Right kidney (tissue), 9 donors: ENCODE measurements at places on chromosomes 4 and X.

- DNase-seq = no peak
These were observed 88.5 kb upstream of the ADRA2C start for GRCh38 chr4:3677748-3678070.

GRCh38 chrX:39443240-39443639 lies 642.0 kb downstream of the MID1IP1 start:
- no peak for DNase-seq

DNA sequence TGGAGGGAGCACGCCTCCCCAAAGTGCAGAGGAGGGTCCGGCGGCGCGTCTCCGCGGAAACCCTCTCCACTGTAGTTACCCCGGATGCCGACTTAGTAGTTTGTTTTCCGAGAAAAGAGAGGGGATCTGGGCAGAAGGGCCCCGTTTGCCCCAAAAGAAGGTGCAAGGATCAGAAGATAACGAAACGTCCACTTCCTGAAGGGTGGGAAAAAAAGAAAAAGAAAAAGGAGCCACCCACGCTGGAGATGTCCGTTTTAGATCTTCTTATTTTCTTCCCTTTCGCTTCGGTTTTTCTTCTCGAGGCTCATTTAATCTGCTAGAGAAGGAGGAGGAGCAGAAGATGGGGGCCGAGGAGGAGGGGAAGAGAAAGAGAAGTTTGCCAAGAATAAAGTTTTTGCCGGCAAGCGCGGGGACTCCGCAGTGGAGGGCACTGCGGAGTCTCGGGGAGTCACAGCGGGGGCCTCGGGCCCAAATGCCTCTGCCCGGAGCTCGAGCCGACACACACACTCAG lies 517 bp downstream of the LEF1 start:
- DNase-seq = no peak

DNA sequence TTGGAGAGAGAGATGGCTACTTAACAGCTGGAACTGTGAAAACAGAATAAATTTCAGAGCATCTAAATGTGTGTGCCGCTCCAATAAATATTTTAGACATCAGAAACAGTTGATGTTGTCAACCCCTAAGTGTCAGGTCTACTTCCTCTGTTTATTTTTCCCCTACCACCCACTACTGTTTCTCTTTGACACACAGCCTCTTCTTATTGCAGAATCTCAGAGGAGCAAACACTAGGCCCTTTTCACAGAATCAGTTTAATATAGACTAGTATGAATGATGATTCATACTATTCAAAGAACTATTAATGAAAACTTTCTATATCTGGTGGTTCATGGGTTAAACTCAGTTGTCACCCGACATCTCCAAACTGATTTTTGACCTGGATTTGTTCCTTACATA lies 33.9 kb downstream of the NAA11 start:
- DNase-seq = no peak

DNA sequence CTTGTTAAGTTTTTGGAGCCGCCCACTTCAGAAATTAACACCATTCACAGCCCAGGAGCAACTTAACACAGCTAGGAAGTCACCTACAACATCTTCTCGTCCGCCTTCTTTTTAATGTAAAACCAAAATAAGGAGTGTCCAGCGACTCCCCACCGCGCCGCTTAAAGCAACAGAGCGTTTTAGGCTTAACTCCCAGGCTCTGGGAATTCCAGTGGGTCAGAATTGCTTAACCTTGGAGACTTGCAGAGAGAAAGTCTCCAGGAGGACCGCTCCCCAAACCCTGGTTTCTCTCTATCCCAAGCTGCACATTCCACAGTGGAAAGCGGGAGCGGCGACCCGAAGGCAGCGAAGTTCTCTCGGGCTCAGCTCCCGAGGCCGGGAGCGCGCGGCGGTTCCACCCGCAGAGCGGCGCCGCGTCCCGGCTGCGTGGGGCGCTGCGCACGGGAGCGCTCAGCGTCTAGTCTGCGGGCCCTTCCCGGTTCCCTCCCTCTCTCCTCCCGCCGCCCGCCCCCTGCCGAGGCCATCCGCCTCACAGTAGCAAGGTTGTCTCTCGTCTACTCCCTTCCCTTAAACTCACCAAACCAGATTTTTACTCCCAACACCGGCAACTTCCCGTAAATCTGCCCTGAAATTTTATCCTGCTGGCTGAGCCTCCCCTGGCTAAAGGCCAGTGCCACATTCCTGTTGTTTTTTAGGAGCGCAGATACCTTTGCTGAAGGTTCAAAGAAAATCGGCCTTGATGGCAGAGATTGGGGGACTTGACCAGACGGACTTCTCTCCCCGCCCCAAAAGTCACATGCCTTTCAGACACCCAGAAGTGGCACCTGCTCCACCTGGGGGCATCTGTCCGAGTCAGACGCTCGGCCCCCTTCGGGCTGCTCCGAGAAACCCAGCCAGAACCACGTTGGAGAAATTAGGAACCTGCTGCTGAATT lies at the start of gene RBM47:
Gene RBM47, minus strand, starts transcription at position 464 of the 934 bp plus-strand sequence. CDS start 190,971 bp downstream, outside the sequence.
- DNase-seq = peak; percentile 83

DNA sequence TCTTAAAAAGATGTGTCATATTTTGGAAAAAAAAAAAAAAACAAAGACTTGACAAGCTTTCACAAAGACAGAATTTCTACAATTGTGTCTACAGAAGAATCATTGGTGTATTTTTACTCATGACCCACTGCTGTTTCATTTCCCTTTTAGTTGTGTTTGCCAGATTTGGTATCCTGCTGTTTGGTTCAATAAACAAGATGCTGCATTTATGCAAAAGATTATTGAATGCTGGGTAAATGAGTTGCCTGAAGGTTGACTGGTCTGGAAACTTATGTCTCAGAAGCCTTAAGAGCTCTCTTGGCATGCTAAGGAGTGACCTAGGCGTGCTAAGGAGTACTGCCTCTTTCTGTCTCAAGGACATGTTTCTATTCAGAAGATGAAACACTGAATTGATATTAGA lies 64.9 kb upstream of the NPY2R start:
- no peak for DNase-seq

- DNase-seq = no peak
These were observed 391 bp upstream of the PHKA1 start for GRCh38 chrX:72714478-72714916.

DNA sequence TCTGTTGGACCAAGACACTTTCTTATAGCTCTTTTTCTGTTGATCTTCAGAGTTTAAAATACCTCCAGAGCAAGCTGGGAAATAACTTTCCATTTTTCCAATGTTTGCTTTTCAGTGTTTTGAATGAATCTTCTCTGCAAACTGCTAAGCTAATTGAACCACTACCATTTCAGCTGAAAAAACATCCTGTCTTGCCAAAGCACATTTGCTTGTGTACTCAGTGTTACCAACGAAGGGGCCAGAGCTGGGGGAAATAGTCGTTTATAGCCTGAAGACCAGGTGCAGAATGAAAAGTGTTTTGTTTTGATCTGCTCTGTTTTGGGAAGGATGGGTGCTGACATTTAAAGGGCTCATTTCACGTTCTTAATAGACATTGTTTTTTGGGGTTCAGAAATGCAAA lies 88.4 kb upstream of the CLNK start:
- no peak for DNase-seq

- DNase-seq = no peak
These were observed 642.6 kb upstream of the FAM241A start for GRCh38 chr4:111502626-111503025.

GRCh38 chr4:83413676-83414075 lies 41.9 kb downstream of the HELQ start:
- no peak for DNase-seq

DNA sequence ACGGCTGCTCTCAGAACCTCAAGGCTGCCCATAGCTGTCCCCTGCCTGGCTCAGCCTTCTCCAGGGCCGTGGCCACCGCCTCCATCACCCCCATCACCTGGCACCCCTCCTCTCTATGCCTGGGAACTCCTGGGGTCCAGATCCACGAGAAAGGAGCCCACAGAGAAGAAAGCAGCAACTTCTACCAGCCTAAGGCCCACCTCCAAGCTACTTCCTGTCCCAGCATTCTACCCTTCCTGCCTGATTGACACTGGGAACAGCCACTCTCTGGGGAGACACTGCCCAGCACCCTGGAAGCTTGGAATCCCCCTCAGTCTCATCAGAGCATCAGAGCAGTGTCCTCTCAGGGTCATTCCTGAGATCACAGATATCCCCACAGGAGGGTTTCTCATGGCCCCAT lies 36.9 kb upstream of the PROM1 start:
- DNase-seq = no peak

- no peak for DNase-seq
These were observed 6.4 kb upstream of the RHOH start for GRCh38 chr4:40190465-40190864.

GRCh38 chr4:152983221-152983620 lies 47.1 kb downstream of the FHDC1 start:
- DNase-seq = no peak

DNA sequence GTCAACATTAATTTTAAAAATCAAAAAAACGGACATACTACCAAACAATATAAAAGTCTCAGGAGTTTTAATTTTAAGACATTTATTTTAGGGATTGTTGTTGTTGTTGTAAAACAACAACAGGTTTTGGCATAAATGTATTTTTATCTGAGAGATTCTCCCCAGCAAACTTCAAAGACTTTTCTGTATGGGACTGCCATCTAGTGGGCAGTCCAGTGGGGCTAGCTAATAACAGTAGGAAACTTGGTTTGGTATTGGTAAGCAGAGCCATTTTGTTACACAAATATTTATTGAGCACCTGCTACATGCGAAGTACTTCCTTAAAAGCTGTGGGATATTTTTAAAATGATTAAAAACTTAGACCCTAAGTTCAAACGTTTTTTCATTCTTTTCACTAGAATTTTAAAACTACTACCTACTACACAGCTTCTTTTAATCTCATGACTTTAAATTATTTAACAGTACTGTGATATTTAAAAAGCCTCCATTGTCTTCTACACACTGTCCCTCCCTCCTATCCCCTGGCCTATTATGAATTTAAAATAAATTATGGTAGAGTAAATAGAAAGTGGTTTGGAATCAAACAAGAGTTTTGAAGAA lies 1028.4 kb upstream of the INTU start:
- DNase-seq = no peak

DNA sequence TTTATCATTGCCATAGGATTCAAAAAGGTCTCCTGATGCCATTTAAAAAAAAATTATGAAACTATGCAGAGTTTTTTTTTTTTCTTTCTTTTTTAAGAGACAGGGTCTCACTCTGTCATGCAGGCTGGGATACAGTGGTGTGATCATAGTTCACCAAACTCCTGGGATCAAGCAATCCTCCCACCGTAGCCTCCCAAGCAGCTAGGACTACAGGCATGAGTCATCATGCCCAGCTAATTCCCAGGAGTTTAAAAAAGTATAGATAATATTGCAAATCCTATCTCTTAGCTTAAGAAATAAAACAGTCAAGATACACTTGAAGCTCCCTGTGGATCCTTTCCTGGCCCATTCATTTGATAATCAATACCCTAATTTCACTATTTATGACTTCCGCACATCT lies 58.6 kb upstream of the PRSS48 start:
- no peak for DNase-seq

GRCh38 chr4:125313989-125314667 lies 627 bp upstream of the FAT4 start:
- DNase-seq = peak; percentile 66

GRCh38 chr4:128358231-128358912 lies 70.8 kb upstream of the PGRMC2 start:
- no peak for DNase-seq

- no peak for DNase-seq
These were observed 25.4 kb downstream of the COL4A6 start for GRCh38 chrX:108412783-108413182.

- no peak for DNase-seq
These were observed 99.5 kb downstream of the ZNF827 start for GRCh38 chr4:145839151-145839550.

GRCh38 chr4:150679765-150680343 lies 97.9 kb downstream of the MAB21L2 start:
- DNase-seq = no peak

GRCh38 chrX:13463608-13464007 lies 105.8 kb upstream of the EGFL6 start:
- no peak for DNase-seq
